ENCODE measurements at places on chromosomes 16 and 17.

DNA sequence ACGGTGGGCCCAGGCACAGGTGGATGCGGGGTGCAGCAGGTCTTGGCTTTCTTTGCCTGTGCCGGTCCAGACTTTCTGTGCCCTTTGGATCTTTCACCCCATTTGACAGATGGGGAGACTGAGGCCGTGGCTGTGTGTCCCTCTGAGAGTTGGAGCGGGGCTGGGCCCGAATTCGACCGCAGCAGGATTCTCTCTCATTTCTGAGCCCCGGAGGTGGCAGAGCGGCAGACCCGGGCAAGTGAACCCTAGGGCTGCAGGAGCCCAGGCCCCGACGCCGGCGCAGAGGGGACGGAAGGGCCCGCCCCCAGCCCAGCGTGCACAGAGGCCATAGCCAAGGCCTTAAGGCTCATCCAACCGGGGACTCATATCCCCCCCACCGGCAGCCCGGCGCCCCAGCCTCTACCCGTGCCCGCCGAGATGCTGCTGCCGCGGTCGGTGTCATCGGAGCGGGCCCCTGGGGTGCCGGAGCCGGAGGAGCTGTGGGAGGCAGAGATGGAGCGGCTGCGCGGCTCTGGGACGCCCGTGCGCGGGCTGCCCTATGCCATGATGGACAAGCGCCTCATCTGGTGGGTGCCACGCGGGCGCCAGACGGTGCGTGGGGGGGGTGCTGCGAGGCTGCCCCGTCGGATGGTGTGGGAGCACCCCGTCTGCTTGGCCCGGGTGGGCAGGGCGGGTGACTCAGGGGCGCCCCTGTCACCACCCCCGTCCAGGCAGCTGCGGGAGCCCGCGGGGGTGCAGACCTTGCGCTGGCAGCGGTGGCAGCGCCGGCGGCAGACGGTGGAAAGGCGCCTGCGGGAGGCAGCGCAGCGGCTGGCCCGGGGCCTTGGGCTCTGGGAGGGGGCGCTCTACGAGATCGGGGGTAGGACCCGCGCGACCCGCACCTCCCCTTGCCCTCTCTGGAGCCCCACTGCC, 857 bp downstream of the TMC8 start:
- no peak for DNase-seq

DNA sequence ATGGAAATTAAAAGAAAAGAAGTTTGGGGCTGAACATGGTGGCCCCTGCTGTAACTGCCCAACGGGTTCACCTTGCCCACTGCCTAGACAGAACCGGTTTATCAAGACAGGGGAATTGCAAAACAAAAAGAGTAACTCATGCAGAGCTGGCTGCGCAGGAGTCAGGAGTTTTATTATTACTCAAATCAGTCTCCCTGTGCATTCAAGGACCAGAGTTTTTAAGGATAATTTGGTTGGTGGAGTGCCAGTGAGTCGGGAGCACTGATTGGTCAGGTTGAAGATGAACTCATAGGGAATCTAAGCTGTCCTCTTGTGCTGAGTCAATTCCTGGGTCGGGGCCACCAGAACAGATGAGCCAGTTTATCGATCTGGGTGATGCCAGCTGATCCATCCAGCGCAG, 4.4 kb upstream of the SCPEP1 start:
- no peak for DNase-seq

DNA sequence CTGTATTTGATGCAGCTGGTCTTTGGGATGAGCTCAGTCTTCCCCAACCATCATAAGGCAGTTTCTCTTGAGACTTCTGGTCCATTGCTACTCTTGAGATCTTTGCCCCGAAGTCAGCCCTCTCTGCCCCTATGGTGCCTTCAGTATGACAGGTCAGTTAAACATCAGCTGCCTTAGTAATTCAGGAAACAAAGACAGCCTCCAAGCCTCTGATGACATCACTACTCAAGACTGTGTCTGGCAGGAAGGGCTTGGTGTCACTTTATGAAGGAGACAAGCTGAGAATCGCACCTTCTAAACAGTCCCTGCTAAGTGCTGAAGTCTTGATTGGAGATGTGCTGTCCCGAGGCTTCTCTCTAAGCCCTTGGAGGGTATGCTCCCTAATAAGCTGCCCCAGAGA, 104.9 kb upstream of the TBX2 start:
- DNase-seq, result no peak

DNA sequence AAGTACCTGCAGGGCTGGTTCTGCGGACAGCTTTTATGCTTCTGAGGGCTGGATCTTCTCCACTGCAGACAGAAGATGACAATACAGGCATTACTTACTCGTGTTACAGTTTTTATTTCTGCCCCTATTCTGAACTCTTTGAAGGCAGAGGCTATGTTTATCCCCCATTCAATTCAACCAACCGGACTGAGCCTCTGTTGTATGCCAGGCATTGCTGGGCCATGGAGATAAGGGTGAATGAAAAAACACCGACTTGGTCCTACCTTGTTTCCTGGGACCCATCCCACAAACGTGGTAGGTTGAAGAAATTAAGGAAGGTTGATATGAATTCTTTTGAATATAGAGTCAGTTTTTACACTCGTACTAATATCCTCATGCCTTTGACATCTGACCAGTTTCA, 10.0 kb upstream of the HP start:
- no peak for DNase-seq

DNA sequence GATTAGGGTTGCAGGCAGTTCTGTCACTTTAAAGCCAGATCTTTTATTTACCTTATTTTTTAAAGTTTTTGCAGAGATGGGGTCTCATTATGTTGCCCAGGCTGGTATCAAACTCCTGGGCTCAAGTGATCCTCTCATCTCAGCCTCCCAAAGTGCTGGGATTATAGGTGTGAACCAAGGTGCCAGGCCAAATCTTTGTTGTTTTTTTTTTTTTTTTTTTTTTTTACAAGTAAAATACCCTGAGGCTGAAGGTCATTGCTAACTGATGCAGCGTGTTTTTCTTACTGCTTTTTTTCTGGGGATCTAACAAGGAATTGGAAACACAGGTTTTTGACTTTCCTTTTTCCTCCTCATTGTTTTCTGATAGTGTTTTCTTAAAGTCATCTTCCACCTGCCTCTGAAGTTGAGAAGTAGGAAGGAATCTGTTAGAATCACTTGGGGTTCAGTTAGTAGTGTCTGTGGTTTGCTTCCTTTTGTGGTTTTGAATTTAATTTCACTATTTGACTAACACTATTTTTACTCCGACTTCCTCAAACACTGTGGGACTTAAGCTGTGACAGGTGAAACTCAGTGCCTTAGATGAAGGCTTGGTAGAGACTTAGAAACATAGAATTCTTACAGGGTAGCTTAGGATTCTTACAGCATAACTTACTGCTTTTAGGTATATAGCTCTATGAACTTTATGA, 22.2 kb downstream of the CLTC start:
- no peak for DNase-seq

- DNase-seq, result no peak
These were observed 834.2 kb upstream of the SOX9 start for GRCh38 chr17:71286625-71287024.

DNA sequence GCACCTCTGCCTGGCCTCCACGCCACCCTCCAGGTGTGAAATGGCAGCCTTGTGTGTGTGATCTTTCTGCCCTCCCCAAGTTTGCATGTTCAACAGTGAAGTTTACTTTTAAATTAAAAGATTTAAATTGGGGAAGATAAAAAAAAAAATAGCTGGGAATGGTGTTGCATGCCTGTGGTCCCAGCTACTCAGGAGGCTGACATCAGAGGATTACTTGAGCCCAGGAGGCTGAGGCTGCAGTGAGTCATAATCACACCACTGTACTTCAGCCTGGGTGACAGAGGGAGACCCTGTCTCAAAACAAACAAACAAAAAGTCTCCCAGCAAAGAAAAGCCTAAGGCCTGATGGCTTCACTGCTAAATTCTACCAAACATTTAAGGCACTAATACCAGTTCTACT, 35.4 kb upstream of the RNF43 start:
- no peak for DNase-seq

DNA sequence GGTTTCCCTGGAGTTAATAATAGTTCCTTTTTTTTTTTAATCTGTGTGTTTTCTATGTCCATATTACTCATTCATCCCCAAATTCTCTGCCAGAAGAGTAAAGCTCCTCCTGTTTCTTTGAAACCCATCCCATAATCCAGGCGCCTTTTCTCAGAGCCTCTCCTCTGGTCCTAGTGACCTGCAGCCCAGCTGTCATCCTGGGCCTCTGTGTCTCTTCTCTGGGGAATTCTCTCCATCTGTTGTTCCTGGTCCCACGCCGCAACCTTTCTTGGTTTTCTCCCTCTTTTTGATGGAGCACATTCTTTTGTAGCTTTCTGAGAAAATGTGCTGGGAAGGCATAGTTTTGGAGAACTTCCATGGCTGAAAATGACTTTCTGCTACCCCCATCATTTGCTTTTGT, 10.2 kb downstream of the KATNB1 start:
- DNase-seq, result no peak

GRCh38 chr16:87685766-87686165, 80.0 kb downstream of the KLHDC4 start:
- no peak for DNase-seq

DNA sequence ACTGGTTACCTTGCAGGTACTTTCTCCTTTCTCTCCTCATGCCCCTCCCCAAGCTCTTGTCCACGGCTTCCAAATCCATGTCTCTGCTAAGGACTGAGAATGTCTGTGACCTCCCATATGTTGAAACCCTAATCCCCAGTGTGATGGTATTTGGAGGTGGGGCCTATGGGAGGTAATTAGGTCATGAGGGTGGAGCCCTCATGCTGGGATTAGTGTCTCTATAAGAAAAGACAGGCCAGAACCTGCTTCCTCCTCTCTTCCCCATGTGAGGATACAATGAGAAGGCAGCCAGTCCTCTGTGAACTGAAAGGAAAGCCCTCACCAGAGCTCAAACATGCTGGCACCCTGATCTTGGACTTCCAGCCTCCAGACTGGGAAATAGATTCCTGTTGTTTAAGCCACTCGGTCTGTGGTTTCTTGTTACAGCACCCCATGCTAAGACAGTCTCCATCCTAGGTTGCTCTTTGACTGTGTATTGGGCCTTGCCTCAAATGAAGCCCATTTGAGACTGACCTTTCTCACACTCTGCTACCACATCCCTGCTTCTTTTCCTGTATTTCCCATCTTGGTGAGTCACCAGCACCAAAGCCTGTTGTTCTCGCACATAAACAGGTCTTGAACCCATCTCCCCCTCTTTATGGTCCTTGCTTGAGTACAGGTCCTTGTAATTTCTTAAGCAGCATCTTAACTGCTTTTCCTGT, 135.0 kb downstream of the CDK5R1 start:
- DNase-seq, result no peak

GRCh38 chr16:49441366-49441780, 67.8 kb downstream of the C16orf78 start:
- DNase-seq, result peak; percentile 24

DNA sequence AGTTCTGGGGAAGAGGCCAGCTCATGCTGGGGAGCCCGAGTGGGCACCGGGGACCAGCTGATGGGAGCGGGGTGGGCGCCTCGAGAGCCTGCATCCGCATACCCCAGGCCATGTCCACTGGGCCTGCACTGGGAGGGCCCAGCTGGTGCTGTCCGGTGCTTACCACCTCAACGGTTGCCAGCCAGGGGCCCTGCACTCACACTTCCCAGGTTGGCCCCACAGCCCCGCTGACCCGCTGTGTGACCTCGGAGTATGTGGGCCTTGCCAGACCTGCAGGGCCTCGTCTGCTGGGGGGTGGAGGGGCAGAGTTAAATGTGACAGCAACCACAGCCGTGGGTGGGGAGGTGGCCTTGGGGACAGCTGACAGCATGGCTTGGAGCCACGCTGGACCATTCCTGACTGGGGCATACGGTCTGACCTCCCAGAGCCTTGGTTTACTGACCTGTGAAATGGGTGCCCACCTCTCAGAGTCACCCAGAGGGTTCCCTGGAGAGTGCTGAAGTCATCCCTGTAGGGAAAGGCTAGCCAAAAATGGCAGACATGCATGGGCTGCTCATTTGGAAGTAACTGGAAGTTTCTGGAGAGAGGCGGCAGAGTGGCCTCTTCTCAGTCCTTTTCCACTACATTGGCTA, 5.4 kb upstream of the GAA start:
- DNase-seq, result no peak

DNA sequence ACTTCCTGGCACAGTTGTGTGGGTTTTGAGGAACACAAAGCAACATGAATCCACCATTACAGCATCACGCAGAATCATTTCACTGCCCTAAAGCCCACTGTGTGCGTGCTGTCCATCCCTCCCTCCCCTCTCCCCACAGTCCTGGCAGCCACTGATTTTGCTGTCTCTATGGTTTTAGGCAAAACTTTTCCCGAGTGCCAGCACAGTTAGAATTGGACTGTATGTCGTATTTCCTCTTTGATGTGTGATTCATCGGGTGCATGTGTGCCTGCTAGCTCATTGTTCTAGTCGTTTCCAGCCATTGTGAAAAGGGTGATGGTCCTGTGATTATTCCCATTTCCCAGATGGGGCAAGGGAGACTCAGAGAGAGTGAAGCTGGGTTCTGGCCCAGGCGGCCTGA, 12.7 kb downstream of the KLHL36 start:
- no peak for DNase-seq

GRCh38 chr17:79022507-79022991, 1.4 kb upstream of the C1QTNF1 start:
- DNase-seq, result no peak

DNA sequence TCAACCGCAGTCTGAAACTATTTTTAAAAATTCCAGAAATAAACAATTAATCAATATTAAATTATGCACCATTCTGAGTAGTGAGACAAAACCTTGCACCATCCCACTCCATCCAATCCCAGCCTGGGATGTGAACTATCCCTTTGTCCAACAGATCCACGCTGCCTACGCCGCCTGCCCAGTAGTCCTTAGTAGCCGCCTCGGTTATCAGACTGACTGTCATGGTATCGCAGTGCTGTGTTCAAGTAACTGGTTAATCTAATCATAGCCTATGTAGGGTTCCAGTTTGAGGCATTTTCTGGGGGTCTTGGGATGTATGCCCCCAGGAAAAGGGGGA, 437.7 kb downstream of the HS3ST3B1 start:
- DNase-seq, result no peak

DNA sequence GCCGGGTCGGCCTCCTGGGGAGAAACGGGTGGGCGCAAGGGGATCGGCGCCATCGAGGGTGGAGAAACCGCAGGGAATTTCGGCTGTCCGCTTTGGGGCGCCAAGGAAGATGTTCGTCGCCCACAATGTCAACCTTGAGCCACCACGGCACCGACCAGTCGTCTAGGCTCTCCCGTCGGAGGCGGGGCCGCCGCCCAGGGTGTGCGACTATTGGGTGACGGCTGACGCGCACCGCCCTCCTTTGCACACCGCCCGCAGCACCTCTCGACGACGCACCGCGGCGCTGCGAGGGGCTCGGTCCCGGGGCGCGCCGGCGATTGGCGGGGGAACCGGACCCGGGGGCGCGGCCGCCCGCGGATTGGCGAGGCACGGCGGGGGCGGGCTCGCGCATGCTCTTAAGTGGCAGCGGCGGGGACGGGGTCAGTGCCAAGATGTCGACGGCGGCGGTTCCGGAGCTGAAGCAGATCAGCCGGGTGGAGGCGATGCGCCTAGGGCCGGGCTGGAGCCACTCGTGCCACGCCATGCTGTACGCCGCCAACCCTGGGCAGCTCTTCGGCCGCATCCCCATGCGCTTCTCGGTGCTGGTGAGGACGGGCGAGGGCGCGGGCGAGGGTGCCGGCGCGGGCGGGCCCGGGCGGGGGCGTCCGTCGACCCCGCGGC, at the start of gene NUDT16L1:
TSS of gene NUDT16L1 (plus strand) at position 267 of the 660 bp plus-strand sequence. CDS start at position 432, 165 bp downstream.
- peak; percentile 88 for DNase-seq

- DNase-seq, result no peak
These were observed 681.4 kb downstream of the CDH11 start for GRCh38 chr16:64440421-64440831.
